ENCODE measurements at places on chromosomes 1 and 21. TPM values are rescaled to one million over a fixed set of nuclear protein-coding genes. Genes with fewer than 3 reads are reported as not detected.

DNA sequence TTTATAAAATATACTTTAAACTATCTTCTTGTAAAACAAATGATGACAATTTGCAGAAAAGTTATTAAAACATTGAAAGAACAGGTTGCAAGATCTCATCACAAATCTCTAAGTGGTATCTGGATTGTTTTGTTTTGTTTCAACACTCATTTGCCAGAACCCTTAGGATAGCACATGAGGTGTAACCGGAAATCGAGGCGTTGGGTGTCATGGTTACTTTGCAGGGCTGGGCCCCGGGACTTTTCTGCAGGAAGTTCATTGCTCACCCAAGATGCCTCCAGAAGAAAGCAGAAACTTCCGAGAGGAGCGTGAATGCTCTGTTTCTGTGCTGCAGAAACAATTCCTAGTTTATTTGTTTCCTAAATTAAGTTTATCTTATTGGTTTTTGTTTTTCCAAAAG is 2.5 kb downstream of the DISC1 start:
- no peak for DNase-seq

GRCh38 chr1:228870041-228870713 is 134.9 kb downstream of the RHOU start:
- DNase-seq = no peak

DNA sequence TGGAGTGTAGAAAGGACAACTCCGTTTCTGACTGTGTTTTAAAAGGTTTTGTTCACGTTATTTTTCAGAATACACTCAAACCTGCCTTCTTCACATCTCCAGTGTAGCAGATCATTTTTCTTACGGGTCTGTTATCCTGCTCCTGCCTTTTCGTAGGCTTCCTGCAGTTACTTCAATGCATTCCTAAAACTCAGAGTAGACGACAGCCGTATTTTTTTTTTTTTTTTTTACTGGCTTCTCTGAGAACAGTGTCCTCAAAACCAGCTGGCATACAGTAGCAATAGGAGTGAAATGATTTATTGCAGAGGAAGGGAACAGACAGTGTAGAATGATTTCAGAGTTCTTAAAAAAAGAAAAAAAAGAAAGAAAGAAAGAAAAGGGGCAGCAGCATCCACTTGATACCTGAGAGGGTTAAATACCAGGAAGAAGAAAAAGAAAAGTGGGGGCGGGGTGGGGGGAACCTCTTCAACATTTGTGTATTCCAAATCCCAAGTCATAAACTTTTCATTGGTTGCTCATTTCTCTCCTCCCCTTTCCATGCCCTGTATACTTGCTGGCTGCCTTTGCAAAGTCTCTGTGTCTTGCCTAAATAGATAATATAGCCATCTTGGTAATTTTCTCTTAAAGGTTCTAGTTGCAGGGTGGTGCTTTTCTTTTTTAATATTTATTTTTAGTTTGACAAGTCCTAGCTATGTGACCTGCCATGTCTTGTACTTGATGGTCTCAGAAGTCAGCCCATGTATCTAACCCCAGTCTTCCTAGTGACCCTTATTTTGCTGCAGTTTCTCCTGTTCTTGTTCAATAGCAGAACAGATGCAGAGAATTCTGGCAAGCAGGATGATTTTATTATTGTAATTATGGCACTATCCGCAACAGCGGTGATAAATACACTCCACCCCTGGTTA is 2.8 kb downstream of the TGFB2 start:
- peak; percentile 41 for DNase-seq

GRCh38 chr21:38349111-38349746 is 92.4 kb downstream of the KCNJ15 start:
- DNase-seq = no peak

Gene EYA3
- total RNA-seq = 12.2 TPM

DNA sequence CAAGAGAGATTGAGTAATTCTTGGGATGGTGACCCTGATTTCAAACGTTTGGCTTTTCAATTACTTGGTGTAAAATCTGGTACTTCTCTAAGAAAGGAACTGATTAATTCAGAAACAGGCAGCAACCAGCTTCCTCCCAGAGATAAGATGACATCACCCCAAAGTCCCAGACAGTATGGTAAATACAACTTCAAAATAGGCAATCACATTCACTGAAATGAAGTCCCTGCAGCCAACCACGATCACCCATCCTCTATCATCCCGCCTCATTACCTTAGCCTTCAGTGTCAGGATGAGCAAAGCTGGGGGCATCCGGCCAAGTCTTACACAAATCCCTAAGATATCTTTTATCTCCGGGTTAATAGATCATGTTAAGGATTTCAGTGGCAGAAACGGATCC is 26.4 kb upstream of the RUNX1 start:
- DNase-seq = no peak

Gene WRAP73
- total RNA-seq = 19.3 TPM

DNA sequence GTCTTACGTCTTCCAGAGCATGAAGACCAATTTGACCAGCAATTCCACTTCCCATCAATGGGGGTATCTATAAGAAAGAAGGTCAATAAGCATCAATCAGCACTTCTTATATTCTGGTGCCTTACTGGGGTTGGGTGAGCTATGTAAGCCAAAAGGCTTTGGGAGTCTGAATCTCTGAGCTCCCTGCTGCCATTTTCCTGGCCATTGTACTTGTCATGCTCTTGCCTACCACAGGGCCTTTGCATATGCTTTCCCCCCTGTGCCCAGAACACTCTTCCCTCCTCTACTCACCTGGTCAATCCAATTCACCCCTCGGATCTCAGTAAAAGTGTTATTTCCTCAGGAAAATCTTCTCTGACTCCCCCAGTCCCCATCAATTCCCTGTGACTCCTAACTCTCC is 36.3 kb downstream of the C8B start:
- DNase-seq = no peak

DNA sequence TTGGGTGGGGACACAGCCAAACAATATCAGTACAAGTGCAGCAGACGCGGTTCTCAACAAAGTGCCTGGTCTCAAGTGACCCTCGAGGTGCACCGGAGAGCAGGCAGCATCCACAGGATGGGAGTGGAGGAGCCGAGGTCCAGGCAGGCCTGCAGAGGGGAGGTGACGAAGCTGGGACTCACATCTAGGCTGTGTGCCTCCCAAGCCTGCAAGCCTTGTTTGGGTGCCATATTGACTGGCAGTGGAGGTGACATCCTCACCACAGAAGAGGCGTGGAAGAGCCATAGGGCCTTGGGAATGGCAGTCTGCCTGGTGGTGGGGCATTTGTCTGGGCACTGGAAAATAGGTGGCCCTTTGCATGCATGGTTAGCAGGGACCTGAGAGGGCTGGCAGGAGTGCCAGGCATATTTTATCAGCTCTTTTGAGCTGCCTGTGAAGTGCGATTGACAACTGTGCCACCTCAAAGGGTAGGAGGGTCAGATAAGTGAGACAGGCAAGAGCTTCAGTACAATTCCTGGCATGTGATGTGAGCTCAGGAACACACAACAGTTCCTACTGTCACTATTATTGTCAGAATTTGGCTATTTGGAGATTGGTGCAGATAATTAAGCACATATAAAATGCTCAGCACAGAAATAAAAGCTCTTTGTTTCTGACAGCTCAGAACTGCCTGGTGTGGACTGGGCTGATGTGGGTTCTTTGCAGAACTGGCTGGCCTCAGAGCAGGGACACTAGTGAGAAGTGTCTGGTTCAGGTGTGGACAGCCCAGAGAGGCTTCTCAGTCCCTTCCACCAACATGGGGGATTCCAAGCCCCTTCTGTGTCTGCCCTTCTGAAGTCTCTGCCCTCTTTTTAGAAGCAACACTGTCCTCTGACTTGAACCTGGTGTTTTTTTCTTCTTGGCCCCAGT is 347.6 kb upstream of the AJAP1 start:
- peak; percentile 6 for DNase-seq

Gene LCE6A
- not detected for total RNA-seq

DNA sequence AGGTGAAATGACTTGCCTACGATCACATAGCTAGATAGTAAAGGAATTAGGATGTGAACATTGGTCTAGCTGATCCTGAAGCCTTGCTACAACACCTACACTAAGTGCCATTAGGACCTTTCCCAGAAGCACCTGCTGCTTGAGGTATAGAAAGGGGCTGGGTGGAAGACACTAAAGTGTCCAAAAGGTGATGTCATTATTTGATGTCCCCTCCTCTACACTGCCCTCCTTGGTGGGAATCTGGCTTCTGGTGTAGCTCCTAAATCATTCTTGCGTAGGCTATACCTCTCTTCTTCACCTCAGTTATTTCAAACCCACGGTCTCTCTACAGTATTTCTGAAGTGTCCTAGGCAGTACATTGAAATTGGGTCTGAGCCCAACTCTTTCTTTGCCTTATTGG is 132.5 kb upstream of the FGGY start:
- DNase-seq = no peak

DNA sequence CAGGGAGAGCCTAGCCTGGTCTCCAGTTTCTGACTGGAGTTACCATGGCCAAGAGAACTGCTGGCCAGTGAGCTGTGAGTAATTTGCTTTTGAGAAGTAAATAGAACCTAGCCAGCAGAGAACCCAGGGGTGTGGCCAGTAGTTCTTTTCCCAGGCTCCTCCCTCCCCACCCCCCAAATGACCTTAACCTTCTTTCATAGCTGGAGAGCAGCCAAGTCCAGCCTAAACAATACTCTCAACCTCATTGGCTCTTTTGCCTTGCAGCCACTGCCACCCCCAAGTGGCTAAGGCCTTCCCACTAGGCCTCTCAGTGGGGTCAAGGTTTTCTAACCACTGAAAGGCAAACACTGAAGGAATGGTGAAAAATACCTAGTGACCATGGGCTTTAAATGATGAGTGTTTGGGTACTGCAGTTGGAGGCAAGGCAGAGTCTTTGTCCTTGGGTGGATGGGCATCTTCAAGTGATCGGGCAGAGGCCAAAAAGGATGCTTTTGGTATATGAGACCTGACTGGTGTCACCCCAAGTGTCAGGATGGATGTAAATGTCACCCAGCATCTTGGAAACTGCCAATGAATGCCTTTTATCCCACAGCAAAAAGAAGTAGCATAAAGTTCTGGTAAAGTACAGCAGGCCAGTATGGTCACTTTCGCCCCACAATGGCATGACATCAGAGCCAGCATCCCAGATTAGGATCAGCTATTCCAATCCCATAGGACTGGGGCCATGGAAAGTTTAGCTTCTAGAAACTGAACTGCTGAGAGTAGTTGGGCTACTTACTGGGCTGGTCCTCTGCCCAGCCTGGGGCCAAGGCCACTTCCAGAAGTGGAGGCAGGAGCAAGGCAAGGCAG is 3.5 kb upstream of the PIGV start:
- DNase-seq = no peak

Gene RNF186
- total RNA-seq = 4.3 TPM

GRCh38 chr1:228029281-228029680 is 22.5 kb downstream of the WNT3A start:
- peak; percentile 47 for DNase-seq

Gene PLCH2
- total RNA-seq = 10.2 TPM

GRCh38 chr1:214550013-214550856 is 1.2 kb downstream of the PTPN14 start:
- no peak for DNase-seq

Gene SPRR2B
- not detected for total RNA-seq

Gene CD1E
- 0.64 TPM for total RNA-seq

DNA sequence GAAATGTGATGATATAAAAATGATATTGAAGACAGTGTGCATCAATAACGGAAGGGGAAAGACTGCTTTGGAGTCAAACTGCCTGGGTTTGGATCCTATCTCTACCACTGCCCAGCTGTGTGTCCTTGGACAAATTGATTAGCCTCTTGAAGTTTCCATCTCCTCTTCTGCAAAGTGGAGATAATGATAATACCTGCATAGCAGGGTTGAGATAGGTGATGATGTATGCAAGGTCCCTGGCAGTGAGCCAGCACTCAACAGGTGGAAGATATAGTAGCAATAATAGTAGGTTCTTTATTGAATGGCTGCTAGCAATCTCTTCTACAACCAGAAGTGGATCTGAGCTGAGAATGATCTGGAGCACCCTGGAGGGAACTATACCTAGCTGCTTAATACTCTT is 166.7 kb downstream of the MIS18A start:
- no peak for DNase-seq

Gene HES3
- not detected for total RNA-seq

GRCh38 chr21:45379901-45380330 is 25.0 kb upstream of the COL18A1 start:
- no peak for DNase-seq

DNA sequence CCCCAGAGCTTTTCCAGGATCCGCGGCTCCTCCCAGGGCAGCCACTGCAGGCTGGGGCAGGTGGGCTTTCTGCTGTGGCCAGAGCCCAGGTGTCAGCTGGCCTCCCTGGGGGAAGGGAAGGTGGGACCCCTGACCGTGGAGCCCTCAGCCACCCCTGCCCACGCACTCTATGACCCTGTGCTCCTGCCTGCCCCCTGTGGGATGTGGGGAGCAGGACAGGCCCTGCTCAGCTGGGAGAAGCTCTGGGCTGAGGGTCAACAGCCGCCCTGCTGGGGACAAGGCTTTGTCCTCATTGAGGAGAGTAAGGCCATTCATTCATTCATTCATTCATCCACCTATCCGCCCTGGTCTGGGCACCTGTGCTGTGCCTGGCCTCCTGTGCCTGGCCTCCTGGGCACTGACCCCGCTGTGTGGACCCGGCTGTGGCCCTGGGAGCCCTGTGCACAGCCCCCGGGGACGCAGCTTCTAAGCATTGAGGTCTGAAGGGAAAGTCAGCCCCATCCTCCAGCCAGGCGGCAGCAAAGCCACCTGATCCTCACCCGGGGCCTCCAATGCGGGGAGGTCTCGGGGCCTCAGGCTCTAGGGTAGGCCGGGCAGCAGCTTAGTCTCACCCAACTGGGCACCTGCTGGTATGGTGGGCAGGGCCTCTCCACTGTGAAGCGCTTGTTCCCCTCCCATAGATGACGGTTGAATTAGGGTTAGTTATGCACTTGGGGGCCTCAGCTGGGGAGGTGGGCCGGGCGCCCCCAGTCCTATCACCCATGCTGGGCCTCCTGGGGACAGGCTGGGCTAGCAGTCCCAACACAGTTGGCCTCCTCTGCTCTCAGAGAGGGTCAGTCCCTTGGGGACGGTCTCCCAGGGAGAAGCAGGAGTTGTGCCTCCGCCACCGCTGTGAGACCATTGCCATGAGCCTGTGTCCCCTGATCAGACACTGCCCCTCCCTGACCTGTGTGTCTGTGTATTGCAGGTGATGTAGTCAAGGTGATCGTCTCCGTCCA is 6.0 kb downstream of the TNFRSF14 start:
- DNase-seq = no peak

Gene F5
- 7.4 TPM for total RNA-seq

Gene TTC22
- total RNA-seq = 7.9 TPM

- DNase-seq = no peak
Observed at GRCh38 chr1:224683936-224684335, 67.8 kb downstream of the CNIH3 start.

Data from breast epithelium (tissue), 4 donors.